Activated CD8-positive, alpha-beta T cell treated with anti-CD3 and anti-CD28 coated beads for 36 hours (primary cell): ENCODE measurements at places on chromosomes 2 and 18. TPM values are rescaled to one million over a fixed set of nuclear protein-coding genes. Genes with fewer than 3 reads are reported as not detected.

- no peak overlapping the region for H3K4me3 ChIP-seq
- no peak for DNase-seq
- H3K27ac ChIP-seq: no peak overlapping the region
Observed at GRCh38 chr18:2568129-2568528, 3.2 kb downstream of the METTL4 start.

- H3K4me1 ChIP-seq: no peaks in the 10 kb centered on the region
- H3K27me3 ChIP-seq: no peaks in the 10 kb centered on the region
- H3K36me3 ChIP-seq: no peaks in the 10 kb centered on the region
- DNase-seq: no peak
- no peak overlapping the region for H3K4me3 ChIP-seq
- no peak overlapping the region for H3K27ac ChIP-seq
Observed at GRCh38 chr18:984004-984403, 79.3 kb downstream of the ADCYAP1 start.

GRCh38 chr2:190891889-190892288 is 11.3 kb downstream of the GLS start:
- no peaks in the 10 kb centered on the region for H3K27me3 ChIP-seq

- no peaks in the 10 kb centered on the region for H3K4me1 ChIP-seq
- DNase-seq: no peak
- no peaks in the 10 kb centered on the region for H3K36me3 ChIP-seq
- H3K4me3 ChIP-seq: no peak overlapping the region
Observed at GRCh38 chr2:167834707-167835106, 412.7 kb downstream of the STK39 start.

GRCh38 chr2:233074106-233074505 is 14.0 kb downstream of the INPP5D start:
- H3K27me3 ChIP-seq: no peaks in the 10 kb centered on the region
- no peak overlapping the region for H3K27ac ChIP-seq
- H3K36me3 ChIP-seq: peaks cover 33% of the 10 kb centered on the region
- H3K4me3 ChIP-seq: no peak overlapping the region

DNA sequence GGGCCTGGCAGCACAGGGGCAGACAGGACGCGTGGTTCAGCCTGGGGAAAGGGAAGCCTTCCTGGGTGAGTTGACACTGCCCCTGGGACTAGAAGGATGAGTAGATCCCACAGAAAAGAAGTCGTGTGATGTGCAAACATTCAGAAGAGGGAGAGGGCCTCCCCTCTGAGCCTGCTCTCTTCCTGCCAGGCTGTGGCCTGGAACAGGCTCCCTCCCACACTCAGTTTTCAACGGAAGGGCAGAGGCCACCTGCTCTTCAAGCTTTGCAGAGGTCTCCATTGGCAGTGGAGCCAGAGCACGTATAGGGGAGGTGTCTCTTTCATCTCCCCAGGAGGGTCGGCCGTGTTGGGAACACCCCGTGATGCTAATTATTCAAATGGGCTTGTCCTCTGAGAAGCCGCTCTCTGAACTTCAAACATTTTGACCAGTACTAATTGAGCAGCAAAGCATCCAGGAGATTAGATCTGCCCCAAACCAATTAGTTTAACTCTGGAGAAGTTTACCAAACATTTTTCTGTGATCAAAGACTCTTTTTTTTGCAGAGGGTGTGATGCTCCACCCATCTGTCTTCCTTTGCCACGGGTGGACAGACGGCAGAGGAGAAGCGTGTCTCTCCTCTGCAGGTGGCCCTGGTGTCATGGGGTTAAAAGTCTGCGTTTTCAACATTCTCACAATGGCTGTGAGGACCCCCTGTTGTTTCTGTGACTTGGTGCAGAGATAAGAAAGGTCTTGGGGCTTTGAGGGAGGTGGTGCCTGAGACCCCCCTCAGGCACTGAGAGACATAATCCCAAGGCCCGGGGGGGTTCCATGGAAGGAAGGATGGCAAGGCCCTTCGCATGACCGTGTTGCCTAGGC is 29.5 kb upstream of the ODC1 start:
- peaks cover 17% of the 10 kb centered on the region for H3K4me1 ChIP-seq
- H3K27ac ChIP-seq: peak overlapping the region; percentile 78

GRCh38 chr2:205462681-205463345 is 219.5 kb upstream of the NRP2 start:
- H3K4me1 ChIP-seq: no peaks in the 10 kb centered on the region
- H3K27me3 ChIP-seq: peaks cover 3% of the 10 kb centered on the region

GRCh38 chr2:103887625-103888024 is 966.3 kb upstream of the POU3F3 start:
- no peaks in the 10 kb centered on the region for H3K4me1 ChIP-seq
- H3K4me3 ChIP-seq: no peak overlapping the region
- H3K36me3 ChIP-seq: no peaks in the 10 kb centered on the region
- no peak for DNase-seq

DNA sequence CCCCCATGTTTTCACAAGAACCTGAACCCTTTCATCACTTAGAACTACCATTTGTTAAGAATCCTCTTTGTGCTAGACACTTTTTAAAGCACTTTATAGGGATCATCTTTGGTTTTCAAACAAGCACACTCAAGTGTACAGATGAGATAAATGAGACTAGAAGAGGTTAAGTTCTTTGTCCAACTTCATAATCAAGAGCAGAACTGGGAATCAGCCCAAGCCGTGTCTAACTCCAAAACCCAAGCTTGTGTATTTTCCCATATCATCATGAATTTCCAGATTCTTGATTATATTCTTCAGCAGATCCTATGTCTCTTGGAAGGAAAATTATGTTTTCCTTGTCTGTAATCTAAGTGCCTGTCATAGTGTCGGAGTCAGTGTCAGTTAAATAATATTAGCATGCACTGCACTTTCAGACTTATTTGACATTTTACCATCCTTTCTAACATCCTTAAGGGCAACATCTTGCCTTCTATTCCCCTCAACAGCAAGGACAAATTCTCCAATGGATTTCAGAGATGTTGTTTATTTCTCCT is 123.0 kb upstream of the SETBP1 start:
- no peaks in the 10 kb centered on the region for H3K4me1 ChIP-seq
- H3K27ac ChIP-seq: no peak overlapping the region
- no peaks in the 10 kb centered on the region for H3K36me3 ChIP-seq
- no peaks in the 10 kb centered on the region for H3K27me3 ChIP-seq
- H3K4me3 ChIP-seq: no peak overlapping the region

Gene FAM110C
- total RNA-seq: 0.96 TPM

Gene C2orf80
- not detected for total RNA-seq

Gene EN1
- total RNA-seq: not detected
